ENCODE measurements at places on chromosomes 2 and 18.

- DNase-seq = no peak
These were observed 17.5 kb downstream of the STAT1 start for GRCh38 chr2:190996338-190996946.

GRCh38 chr18:47987388-47987699 is 56.9 kb upstream of the SMAD2 start:
- no peak for DNase-seq

- DNase-seq = no peak
These were observed 62.3 kb upstream of the C2orf15 start for GRCh38 chr2:99079226-99079625.

DNA sequence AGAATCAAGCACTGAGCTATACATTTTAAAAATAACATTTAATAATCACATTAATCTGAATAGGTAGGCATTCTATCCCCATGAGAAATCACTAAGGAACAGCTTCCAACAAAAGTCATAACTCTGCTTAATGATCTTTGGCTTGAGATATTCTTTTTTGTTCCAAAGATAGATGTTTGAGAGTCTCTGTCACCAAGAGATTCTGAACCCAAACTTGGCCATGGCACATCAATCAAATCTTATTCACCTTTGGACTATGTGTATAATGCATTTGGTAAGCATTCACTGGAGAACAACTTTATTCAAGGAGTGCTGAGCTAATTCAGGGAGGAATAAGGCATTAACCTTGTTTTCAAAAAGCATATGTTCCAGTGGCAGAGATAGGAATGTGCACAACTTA is 743.3 kb downstream of the SLC4A3 start:
- no peak for DNase-seq
